ENCODE measurements at places on chromosomes 5 and 9. TPM values are rescaled to one million over a fixed set of nuclear protein-coding genes. Genes with fewer than 3 reads are reported as not detected.

FOXI1 gene
- total RNA-seq, result not detected

MARCOL gene
- not detected for total RNA-seq

SPATA31A3 gene
- not detected for total RNA-seq

FRMD3 gene
- 6.1 TPM for total RNA-seq

NOL8 gene
- 41.6 TPM for total RNA-seq

C5orf52 gene
- total RNA-seq, result not detected

EFNA5 gene
- 22.6 TPM for total RNA-seq

STKLD1 gene
- 0.77 TPM for total RNA-seq

RELL2 gene
- total RNA-seq, result 3.1 TPM

SYK gene
- not detected for total RNA-seq

DNA sequence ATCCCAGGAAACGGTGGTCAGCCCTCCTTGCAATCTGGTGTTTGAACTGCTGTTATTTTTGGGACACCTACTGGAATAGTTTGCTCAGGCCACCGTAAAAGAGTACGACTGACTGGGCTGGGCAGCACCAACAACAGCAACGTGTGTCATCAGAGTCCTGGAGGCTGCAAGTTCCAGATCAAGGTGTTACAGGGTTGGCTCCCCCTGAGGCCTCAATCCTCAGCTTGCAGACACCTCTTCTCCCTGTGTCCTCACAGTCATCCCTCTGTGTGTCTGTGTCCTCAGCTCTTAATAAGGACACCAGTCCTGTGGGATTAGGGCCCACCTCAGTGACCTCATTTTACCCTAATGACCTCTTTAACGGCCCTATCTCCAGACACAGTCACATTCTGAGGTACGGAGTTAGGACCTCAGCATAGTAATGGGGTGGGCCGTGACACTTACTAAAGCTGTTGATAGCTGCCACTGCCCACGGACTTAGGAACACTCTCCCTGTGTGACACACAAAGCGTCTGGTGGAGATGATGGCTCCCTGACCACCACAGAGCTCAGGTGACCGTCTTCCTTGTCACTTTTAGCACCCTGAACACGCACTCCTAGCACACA is 16.8 kb downstream of the GLT6D1 start:
- DNase-seq, result no peak

GRCh38 chr9:98775831-98776441 is 20.4 kb downstream of the ANKS6 start:
- peak; percentile 68 for DNase-seq

GRCh38 chr9:113648586-113648985 is 185.1 kb downstream of the RGS3 start:
- no peak for DNase-seq

DNA sequence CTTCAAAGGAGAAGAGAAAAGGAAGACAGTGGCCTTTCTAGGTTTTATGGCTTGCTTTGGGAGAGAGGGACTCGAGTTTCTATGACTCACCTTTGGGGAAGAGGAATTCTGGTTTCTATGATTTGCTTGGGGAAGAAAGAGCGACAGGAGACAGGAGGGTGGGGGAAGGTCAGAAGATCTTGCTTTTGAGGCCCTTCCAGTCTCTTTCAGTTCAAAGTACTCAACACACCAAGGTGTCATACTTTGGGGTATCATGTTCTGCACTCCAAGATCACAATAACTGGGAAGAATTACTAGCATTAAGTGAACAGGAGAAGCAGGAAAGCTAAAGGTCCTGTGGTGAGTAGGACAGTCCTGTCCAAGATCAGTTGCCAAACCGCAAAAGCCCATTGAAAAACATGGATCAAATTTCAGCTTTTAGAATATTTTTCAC is 324.5 kb downstream of the ARHGEF28 start:
- DNase-seq, result no peak

DNA sequence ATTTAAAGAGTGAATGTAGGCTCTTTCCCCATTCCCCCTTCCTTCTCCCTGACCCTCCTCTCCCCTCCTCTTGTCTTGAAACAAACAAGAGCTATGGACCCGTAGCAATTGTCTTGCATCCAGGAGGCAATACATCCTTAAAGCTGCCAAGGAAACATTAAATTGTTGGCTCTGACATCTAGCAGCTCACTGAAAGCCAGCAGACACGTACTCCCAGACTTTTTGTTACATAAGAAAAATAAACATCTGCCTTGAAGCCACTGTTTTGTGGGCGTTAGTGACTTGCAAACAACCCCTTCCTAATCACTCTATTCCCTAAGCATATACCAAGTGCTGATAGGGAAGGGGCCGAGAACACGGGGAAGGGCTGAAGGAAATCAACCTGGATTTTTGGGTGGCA is 8.6 kb downstream of the SLC45A2 start:
- DNase-seq, result no peak

GRCh38 chr9:27924502-27924901 is 351.2 kb upstream of the C9orf72 start:
- DNase-seq, result no peak

DNA sequence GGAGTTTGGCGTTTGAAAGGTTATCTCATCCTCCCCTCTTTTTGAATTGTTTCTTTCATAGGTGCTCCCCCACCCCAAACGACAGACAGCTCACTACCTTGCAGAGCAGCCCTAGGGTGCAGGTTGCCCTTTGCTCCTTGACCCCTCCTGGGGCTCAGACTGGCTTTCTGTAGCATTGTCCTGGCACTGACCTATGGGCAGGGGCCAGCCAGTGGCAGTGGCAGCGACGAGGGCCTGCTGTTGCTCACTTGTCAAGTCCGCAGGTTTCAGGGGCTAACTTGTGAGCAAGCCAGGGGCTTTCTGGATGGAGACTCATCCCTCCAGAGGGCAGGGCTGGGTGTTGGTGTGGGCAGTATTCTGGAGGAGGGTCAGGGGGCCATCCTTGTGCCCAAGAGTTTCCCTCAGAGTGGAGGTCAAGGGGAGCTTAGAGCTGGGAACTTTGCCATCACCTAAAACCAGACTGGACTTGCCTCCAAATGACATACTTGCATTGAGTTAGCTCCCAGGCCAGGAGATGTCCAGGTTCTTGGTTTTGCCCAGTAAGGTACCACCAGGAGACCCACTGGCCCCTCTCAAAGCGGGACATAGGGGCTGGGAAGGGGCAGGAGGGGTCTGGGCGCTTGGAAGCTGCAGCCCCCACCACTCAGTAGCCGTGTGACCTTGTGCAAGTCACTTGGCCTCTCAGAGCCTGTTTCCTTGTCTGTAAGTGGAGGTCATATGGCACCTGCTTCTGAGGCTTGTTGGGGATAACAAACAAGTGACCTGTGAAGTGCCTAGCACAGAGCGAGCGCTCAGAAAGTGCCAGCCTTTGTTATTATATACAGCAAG is 53.5 kb upstream of the CDKN2AIPNL start:
- no peak for DNase-seq

GRCh38 chr9:116750510-116750909 is 63.4 kb downstream of the TRIM32 start:
- no peak for DNase-seq

GRCh38 chr5:107736638-107737037 is 65.9 kb upstream of the EFNA5 start:
- no peak for DNase-seq

- no peak for DNase-seq
Observed at GRCh38 chr5:63719147-63719546, 243.1 kb downstream of the HTR1A start.

GRCh38 chr5:164679461-164679860 is 1174.0 kb downstream of the MAT2B start:
- no peak for DNase-seq

GRCh38 chr5:130652176-130652575 is 512.9 kb downstream of the HINT1 start:
- DNase-seq, result peak; percentile 53

DNA sequence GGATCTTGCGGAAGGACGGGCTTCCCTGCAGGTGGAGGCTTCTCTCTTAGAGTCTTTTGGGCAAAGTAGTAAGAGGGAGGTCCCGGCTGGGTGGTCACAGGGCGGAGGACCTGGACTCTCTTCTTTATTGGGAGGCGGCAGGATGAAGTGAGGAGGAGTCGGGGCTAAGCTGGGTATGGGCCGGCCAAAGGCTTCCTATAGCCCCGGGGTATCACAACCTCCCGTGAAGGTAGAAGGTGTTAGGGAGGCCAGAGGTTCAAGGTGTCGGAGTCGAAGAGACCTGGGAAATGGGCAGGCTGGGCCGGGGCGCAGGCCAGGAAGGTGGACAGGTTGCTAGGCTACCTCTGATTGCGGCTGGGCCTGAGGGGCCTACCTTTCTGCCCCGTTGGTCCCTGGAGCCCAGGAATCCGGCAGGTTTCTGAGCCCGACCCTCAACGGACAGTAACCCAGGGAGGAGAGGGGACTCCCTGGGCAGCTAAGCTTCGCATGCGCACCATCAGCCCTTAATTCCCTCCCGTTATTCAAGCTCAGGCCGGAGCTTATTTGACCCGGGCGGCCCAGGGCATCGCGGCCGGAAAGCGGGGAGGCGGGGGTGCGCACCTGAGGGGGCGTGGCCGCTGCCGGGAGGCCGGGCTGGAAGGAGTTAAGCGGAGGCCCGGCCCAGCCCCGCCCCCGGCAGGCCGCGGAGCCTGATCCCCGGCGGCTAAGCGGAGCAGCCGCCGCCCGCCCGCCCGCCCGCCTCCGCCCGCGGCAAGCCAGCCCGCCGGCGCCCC is at the start of gene TESK1:
TESK1 (plus strand) TSS at position 685 of the 773 bp plus-strand sequence. CDS start 358 bp downstream, outside the sequence.
- peak; percentile 52 for DNase-seq

GRCh38 chr9:89602978-89603766 is 1.6 kb upstream of the GADD45G start:
- DNase-seq, result peak; percentile 77

GRCh38 chr9:100534401-100534800 is 43.5 kb upstream of the CAVIN4 start:
- DNase-seq, result peak; percentile 45

DNA sequence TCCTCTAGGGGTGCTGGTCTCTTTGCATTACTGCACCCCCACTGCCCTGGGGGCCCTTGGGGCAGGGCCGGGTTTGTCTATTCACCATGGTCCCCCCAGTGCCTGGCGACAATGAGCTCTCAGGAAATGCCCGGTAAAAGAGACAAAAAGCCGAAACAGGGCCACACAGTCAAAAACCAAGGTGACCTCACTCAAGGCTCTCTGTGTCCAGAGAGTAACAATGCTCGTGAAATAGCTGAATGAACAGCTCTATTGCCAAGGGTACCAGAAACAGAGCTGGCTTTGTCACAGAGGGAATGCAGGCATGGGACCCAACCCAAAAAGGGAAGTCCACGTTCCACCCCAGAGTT is 16.0 kb downstream of the SH3PXD2B start:
- DNase-seq, result no peak

DNA sequence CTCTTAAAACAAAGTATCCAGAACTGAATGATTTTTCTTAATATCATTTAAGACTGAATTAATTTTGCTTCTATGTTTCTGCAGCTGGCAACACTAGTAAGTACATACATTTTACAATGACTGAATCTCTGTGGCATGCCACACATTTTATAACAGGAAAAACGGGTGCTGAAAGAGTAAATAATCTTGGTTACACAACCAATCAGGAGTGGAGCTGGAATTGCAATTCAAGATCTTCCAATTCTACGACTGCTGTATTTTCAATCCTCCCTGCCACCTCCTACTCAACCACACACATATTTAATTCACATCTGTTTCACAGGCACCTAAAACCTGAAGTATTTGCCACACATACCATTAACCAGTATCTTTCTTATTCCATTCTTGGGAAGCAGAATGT is 52.7 kb upstream of the NR5A1 start:
- no peak for DNase-seq

- no peak for DNase-seq
Observed at GRCh38 chr9:121685795-121686377, 34.5 kb downstream of the DAB2IP start.

GRCh38 chr5:163463063-163463435 is 2.6 kb downstream of the HMMR start:
- DNase-seq, result no peak

- no peak for DNase-seq
Observed at GRCh38 chr5:178671602-178672144, 44.8 kb upstream of the CLK4 start.

GRCh38 chr5:6522923-6523322 is 74.3 kb downstream of the UBE2QL1 start:
- DNase-seq, result no peak

- no peak for DNase-seq
Observed at GRCh38 chr9:105877721-105878120, 183.4 kb downstream of the TMEM38B start.

DNA sequence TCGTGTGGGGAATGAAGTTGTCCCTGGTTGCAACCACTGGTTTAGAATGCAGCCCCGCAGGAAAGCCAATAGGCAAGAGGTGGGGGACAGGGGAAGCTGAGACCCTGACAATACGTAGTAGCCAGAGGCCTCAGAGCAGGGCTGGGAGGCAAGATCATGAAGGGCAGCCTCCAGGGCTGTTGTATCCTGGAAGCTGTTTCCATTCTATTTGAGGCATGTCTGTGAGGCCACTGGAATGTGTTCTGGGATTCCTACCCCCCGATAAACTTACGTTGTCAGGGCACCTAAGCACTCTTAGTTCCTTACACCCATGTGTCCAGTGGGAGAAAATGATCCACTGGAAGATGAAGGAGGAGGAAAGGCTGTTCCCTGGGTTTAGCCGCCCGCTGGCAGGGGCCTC is 177.3 kb downstream of the CFAP90 start:
- no peak for DNase-seq

DNA sequence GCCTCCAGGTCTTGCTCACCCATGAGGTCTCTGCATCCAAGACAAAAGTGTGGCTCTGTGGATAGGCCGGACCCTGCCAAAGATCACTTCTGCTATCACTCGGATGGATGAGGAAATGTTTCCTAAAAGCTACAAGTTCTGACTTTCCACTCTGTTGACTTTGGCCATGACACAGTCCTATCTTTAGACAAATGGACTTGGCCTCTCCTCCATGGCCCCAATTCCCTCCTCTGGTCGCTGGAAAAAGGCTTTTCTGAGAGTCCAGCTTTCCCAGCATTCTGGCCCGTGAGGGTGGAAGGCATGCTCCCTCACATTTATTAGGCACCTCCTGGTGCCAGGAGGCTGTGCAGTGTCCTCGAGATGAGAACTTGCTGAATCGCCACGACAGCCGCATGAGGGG is 83.1 kb downstream of the COL27A1 start:
- DNase-seq, result peak; percentile 16

DNA sequence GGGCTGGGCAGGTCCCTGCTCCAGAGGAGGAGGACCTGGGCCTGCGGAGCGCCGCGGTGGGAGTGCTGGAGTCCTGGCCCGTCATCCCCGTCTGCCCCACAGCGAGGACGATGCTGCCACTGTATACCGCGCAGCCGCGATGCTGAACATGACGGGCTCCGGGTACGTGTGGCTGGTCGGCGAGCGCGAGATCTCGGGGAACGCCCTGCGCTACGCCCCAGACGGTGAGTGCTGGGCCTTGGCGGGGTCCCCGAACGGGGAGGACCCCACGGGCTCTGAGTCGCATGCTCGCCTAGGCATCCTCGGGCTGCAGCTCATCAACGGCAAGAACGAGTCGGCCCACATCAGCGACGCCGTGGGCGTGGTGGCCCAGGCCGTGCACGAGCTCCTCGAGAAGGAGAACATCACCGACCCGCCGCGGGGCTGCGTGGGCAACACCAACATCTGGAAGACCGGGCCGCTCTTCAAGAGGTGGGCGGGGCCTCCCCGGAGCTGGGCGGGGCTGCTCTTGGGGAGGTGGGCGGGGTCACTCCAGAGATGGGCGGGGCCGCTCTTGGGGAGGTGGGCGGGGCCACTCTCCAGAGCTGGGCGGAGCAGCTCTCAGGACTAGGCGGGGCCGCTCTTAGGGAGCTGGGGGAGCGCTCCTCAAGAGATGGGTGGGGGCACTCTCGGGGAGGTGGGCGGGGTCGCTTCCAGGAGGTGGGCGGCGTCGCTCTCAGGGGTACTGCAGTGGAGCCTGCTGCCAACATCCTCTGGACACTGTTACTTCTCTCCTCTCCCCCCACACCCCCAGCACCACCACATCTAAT is 13.1 kb downstream of the LRRC26 start:
- DNase-seq, result peak; percentile 21

GRCh38 chr9:124078641-124079040 is 67.1 kb downstream of the LHX2 start:
- DNase-seq, result peak; percentile 47

- no peak for DNase-seq
Observed at GRCh38 chr9:89548071-89548638, 50.2 kb upstream of the SEMA4D start.
